ENCODE measurements at places on chromosomes 6 and 20.
A peak's percentile ranks its signal among the peaks of the same experiment; 100 is the strongest.

DNA sequence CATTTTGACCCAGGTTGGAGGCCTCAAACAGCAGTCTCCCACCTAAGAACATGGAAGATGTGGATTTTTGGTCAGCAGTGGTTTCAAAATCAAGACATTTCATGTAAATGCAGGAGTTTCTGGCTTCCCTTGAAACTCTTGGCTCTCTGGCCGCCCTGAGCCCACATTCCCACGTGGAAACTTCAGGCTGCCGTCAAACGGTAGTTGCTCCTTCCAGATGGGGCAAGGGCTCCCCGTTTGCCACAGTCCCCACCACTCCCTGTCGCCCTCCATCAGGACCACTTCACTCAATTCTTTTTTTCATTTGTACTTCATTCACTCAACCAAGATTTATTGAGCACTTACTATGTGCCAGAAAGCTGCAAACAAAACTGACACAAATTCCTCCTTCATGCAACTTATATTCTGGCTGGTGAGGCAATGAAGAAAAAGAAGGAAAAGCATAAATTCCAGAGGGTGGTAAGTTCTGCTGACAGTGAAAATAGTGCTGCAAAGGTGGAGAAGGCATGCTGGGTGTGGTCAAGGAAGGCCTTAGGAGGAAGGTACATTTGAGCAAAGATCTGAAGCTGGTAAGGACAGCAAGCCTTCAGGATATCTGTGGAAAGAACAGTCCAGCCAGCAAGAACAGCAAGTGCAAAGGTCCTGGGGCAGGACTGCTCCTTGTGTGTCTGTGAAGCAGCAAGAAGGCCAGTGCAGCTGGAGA, 62.9 kb upstream of the PTPN1 start:
- no peak for DNase-seq

GRCh38 chr20:5848711-5849505, 98.7 kb downstream of the SHLD1 start:
- DNase-seq, result no peak

DNA sequence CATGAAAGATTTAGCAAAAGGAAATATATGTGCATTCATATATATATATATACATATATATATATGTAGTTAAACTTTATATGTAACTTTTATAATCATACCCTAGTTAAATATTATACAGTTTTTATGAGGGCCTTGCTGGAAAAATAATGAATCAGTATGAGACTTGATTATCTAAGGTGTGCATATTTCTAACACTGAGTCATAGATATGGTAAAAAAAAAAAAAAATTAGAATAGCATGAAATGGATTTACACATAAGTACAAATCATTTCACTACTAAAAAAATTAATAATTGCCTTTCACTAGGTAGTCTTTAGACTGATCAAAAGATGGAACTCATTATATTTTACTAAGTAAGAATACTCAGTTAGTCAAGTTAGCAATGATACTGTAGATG, 51.3 kb upstream of the DST start:
- DNase-seq, result peak; percentile 46

DNA sequence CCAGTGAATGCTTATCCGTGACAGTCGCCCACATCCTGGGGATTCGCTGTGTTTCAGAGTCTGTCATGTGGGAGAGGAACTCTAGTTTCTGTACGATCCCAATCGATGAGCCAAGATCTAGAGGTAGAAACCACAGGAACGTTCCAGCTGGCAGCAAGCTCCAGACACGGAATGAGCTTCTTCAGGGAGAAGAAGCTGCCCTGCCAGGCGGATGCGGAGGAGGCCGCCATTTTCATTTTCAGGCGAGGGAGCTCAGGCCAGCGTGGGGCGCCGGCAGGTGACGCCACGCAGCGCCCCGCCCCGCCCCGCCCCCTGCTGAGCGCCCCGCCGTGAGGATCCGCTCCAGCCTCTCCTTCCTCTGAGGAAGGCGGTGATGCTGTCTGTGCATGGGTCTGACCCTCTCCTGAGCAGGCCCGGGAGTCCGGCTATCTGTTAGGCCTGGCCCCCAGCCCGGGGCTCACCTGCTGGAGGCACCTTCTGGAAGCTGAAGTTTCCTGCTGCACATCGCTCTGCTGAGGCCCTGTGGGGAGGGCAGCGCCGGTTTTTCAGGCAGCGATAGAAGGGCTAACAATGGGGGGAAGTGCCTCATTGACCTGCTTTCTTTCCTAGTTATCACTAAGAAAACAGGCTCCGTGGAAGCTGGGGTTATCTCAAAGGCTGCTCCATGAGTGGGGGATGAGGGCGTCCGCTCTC, 147.5 kb downstream of the ERMARD start:
- DNase-seq, result no peak

- DNase-seq, result no peak
Measured at GRCh38 chr6:118680452-118681095, 29.2 kb upstream of the CEP85L start.

GRCh38 chr6:120278689-120279396, 929.3 kb upstream of the MAN1A1 start:
- no peak for DNase-seq

GRCh38 chr20:11143481-11143880, 469.7 kb upstream of the JAG1 start:
- DNase-seq, result no peak

DNA sequence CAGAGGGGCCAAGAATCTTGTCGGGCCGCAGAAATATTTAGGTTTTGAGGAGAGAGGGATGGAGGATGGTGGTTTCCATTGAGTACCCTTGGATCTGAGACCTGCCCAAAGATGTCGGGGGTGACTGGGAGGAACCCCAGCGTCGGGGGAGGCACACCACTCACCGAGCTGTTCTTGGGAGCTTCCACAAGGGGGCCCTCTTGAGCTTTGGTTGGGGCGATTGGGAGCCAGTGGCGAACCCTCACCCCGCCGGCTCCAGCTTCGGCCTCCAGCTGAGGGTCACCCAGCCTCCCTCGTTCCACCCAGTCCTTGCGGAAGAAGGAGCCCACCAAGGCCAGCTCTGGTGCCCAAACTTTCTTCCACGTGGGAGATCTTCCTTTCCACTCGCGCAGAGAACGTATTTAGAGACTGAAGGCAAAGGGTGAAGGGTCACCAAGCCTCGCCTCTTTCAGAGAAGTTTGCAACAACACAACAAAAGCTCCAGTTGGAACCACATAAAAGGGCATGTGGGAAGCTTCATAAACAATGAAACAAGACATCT, 33.6 kb downstream of the APCDD1L start:
- DNase-seq, result peak; percentile 77

DNA sequence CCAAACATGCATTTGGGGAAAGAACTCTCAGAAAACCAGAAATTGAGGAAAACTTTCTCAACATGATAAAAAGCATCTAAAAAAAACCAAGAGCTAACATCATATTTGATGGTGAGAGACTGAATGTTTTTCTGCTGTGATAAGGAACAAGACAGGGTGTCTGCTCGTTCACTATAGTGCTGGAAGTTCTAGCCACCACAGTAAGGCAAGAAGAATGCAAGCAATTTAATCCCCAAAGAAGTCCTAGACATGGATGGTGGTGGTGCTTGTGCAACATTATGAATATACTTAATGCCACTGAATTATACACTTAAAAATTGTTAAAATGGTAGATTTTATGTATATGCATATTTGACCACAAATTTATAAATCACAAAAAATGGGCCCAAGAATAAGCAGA, 53.4 kb downstream of the LYRM2 start:
- DNase-seq, result no peak

- DNase-seq, result no peak
Measured at GRCh38 chr20:1623501-1624205, 3.8 kb upstream of the SIRPB1 start.

DNA sequence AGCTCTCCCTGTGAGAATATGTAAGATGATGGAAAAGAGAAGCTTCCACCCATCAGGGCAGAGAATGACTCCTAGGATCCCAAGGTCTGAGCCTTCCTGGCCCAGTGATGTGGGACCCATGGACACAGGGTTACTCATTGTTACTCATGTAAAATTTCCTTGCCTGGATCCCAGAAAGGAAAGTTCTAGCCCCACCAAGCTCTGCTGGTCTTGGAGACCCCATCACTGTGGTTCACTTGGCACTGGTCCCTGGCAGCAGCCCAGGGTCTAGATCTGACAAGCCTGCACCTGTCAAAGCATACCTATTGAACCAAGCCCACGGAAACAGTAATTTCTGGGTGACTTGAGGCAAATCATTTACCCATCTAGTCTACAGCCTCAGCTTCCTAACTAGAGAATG, 22.1 kb downstream of the MDGA1 start:
- no peak for DNase-seq

- no peak for DNase-seq
Measured at GRCh38 chr6:129565811-129566210, 144.2 kb downstream of the ARHGAP18 start.

DNA sequence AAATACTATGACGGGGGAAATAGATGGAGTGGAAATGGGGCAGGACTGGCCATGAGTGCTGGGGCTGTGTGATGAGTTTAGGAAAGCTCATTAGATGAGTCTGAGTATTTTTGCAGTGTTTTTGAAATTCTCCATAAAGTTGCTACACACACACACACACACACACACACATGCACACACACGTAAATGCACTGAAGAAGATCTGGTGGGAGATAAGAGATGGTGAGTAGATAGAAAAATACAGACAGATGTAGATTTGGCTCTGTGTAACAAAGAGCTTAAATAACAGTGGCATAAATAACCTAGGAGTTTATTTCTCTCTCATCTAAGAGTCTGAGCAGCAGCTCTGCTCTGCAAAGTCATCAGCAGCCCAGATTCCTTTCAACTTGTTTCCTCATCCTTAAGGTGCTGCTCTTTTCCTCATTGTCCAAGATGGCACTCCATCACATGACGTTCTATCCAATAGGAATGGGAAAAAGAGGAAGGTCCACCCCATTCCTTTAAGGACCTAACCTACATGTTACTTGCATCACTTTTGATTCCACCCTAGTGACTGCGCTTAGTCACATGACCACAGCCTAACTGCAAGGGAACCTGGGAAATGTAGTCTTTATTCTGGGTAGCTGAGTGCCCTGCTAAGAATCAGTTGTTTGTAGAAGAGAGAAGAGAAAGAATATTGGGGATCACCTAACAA, 76.4 kb downstream of the EYA2 start:
- peak; percentile 68 for DNase-seq

GRCh38 chr6:128233531-128233930, 286.9 kb downstream of the PTPRK start:
- DNase-seq, result no peak

DNA sequence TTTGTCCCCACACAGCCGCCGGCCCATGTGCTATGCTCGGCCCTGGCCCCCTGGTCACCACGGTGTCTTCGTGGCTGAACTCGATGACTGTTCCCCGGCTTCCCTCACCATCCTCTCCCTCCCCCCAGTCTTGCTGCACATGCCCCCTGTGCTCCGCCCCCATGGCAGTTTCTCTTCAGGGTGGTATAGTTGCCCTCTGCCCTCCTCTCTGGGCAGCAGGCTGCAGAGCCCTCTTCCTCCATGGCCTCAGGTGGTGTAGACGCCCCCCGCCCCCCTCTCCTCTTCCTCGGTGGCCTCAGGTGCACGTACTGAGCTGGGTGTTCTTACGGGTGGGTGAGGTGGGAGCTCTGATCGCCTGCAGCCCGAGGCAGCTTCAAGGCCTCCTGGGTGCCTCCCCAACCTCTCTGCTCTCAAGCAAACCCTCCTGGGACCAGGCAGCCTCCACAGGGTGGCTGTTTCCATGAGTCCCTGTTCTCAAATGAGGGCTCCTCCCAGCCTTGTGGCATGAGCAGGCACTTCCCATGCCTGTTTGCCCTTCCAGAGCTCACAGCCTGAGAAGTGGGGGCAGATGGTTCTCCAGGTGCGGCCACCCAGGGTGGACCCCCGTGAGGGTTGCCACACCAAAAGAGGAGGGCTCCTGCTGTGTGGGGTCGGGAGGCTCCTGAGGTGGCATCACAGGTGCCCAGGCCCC, 24.8 kb downstream of the COL20A1 start:
- no peak for DNase-seq

GRCh38 chr6:76861403-76861802, 601.9 kb downstream of the HTR1B start:
- DNase-seq, result peak; percentile 55

DNA sequence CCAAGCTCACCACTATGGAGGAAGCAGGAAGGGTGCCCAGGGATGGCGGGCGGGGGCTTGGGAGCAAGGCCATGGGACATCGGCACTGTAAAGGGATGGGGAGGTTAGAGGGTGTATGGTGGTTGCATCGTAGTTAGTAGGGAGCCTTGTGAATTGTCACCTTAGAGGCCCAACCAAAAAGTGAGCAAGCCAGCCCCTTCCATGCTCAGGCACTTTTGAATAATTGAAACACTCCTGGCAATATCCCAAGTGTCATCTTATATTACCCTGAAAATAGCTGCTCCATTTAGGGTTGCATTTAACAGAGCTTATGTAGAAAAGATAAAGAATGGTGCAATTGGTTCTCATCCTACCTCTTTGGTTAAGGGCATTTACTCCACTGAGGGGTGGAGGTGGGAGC, 169.2 kb downstream of the SAMD5 start:
- DNase-seq, result no peak

DNA sequence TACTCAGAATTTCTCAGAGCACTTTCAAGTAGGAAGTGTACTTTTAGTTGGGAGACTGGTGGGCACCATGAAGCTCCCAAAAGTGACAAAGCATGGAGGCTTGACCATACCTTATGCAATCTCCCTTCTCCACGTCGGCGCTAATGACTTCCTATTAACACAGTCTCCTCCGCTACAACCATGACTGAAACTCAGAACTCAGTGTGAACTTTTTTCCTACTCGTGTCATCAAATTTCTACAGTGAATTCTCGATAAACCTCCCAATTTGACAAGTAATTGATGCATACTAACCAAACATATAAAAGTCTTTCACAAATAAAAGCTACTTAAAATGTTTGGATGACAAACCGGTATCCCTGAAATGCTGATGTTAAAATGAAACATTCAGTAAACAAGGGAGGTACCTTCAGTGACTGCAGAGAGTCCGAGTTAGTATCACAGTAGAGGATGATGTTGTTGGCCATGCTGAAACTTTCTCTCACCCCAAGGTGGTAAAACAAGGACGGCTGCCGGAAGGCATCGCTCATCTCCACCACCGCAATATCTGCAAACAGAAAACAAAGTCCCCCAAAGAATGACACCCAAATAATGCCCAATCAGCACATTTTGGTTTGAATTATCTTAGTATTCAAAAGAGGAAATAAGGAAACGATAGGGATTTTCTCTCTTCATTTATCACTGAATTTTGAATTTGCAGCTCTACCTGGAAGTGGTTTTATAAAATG, 72.1 kb downstream of the MAP3K5 start:
- DNase-seq, result no peak

GRCh38 chr6:169996378-169997051, 245.1 kb downstream of the ERMARD start:
- DNase-seq, result no peak

GRCh38 chr6:68086199-68086598, 548.9 kb upstream of the ADGRB3 start:
- no peak for DNase-seq

GRCh38 chr20:14997791-14998190, 660.4 kb upstream of the FLRT3 start:
- DNase-seq, result no peak

DNA sequence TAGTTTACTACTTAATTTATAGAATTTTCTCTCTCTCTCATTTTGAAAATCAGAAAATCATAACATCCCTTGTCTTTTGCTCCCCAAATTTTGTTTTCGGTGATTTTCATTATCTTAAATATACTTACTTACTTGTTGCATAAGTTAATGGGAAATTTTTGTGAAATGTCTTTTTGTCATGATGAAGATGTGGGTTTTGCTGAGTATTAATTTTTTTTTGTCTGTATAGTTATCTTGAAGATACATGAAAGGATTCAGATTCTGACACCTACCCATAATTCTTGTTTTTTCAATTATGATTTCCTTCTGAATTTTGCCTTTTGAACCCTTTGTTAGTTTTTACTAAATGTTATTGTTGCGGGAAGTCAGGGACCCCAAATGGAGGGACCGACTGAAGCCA, 817.9 kb downstream of the EYS start:
- no peak for DNase-seq

All from HT-29 (cell line).